ENCODE measurements at places on chromosomes 5 and 9. TPM values are rescaled to one million over a fixed set of nuclear protein-coding genes. Genes with fewer than 3 reads are reported as not detected.

KIF20A gene
- 39.9 TPM for total RNA-seq

TLX3 gene
- total RNA-seq, result not detected

PTCH1 gene
- 5.9 TPM for total RNA-seq

HEXB gene
- 44.5 TPM for total RNA-seq

PCDHGA7 gene
- total RNA-seq, result not detected

SAPCD2 gene
- 6.6 TPM for total RNA-seq

OR1J2 gene
- not detected for total RNA-seq

DAPK1 gene
- total RNA-seq, result 37.8 TPM

CCDC192 gene
- not detected for total RNA-seq

ADAMTS12 gene
- 0.05 TPM for total RNA-seq

IL33 gene
- not detected for total RNA-seq

WNT8A gene
- total RNA-seq, result not detected

EPB41L4A gene
- 0.79 TPM for total RNA-seq

TAF11L10 gene
- total RNA-seq, result not detected

PFN3 gene
- total RNA-seq, result not detected

ZNF462 gene
- 0.76 TPM for total RNA-seq

LCN1 gene
- not detected for total RNA-seq

FOXD4L3 gene
- not detected for total RNA-seq

WDR38 gene
- total RNA-seq, result not detected

PCDHA4 gene
- total RNA-seq, result not detected

CYLC2 gene
- total RNA-seq, result not detected

IL9 gene
- 2.6 TPM for total RNA-seq

CARD9 gene
- total RNA-seq, result 1.2 TPM

Data from activated T-cell treated with anti-CD3 and anti-CD28 coated beads, Interleukin-2, amount 50 U/mL, for 72 hours (primary cell).